Cortex of kidney (tissue), 1 donor: ENCODE measurements at places on chromosomes 16 and 17.

DNA sequence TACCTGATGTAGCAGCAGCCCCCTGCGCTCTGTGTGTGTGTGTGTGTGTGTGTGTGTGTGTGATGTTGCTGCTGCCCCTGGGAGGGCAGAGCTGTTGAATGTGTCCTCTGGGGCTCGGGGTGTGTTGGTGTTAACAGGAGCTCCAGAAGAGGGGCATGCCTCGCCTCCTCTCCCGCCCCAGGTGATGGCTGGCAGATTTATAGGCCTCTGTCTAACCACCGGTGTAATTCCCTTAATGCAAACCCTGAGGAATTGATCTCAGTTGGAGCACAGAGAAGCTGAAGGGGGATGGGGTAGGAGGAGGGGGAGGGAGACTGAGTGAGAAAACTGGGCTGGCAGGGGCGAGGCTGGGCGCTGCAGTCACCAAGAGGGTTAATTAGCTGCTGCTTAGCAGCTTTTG lies 10.0 kb downstream of the CACNA1G start:
- no peak for DNase-seq

DNA sequence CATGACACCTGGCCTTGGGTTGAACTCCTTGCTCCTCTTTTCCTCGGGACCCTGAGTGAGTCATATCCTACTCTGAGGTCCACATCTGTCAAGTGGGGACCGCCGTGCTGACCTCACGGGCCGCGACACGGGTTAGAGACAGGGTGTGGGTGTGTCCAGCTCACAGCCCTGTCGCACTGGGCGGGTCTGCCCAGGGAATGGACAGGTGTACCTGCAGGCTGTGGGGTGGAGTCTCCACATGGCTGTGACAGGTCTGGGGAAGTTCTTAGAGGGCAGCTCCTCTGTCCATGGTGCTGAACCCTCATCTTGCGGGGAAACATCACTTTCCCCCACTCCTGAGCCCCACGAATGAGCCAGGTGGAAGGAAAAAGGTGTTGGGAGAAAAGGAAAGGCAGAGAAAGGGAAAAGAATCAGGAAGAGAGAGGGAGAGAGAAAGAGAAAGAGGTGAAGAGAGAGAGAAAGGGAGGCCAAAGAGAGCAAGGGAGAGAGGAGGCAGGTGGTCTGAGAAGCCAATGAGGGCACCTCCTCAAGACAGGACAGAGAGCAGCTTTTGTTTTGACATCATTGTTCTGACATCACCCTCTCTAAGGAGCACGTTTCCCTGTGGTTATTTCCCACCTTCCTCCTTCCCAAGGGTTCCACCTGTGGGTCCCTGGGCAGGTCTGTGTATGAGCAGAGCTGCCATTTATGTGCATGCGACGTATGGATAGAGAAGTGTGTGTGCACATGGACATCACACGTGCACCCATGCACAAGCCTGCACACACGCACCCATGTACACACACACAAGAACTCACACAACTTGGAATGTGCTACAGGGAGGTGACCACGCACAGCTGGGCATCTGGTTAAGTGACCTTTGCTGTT lies 32.6 kb upstream of the CBFA2T3 start:
- no peak for DNase-seq

DNA sequence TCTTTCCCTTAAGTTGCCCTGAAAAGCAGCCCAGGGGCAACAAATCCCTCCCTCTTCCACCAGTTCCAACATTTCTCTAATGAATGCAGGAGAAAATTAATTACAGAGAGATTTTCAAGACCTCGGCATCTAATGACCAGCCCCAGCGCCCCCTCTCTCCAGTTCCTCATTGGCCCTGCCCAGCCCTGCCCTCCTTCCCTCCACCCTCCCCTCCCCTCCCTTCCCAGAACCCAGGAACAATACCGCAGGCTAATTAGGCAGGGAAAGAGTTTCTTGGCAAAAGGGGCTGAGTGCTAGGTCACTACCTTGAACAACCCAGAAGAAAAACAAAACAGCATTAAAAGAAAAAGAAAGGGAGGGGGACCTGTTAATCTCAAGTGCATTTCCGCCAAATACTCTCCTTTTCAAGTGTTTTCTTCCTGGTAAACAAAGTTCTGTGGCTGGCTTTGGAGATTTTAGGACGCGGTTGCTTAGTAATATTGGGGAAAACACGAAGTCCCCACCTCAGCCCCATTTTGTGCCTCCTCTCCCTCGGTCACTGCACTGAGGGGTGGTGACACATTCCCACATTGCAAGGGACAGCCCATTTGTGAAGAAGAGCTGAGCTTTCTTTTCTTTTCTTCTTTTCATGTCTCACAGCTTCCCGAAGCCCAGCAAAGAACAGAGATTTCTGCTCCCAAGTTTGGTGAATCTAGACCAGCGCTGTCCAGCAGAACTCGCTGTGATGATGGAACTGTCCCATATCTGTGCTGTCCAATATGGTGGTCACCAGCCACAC lies 215.4 kb downstream of the SOX9 start:
- no peak for DNase-seq

- DNase-seq: no peak
These were observed 33.6 kb downstream of the PIGL start for GRCh38 chr17:16250635-16251034.

DNA sequence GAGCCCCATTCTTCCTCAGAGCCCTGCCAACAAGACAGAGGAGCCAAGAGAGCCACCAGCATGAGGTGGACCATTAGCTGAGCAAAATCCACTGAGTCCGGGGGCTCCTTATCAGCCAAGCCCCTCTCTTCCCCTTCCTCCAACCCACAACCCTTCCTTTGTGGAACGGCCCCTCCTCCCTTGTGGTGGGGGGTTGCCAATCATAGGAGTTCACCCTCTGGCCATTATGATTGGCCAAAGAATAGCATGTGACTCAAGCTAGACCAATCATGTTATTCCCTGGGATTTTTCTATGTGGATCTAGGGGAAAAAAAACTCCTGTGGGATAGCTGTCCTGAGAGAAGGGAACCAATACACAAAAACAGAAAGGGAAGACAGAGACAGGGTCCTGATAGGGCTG lies 120.5 kb downstream of the C16orf95 start:
- DNase-seq: no peak

- no peak for DNase-seq
These were observed 39.3 kb downstream of the YPEL2 start for GRCh38 chr17:59370593-59371299.
